ENCODE measurements at places on chromosomes 3 and 15.
A peak's percentile ranks its signal among the peaks of the same experiment; 100 is the strongest.

DNA sequence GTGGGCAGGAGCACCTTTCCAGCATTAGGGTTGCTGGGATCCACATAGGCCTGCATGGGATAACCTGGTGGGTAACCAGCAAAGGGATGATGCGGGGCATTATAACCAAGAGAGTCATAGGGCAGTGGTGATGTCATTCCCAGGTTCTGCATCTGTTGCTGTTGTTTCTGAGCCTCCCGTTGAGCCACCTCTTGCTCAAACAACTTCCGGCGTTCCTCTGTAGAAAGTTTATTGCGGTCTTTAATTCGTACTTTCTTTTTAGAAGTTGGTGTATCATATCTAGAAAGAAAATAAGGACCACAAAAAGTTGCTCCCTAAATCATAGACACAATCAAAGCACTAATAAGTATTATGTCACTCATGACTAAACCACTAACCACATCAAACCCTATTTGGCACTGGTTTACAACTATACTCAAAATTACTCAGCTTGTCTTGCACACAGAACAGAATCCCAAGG, 77.8 kb downstream of the NBEAL2 start:
- DNase-seq, result peak; percentile 23

DNA sequence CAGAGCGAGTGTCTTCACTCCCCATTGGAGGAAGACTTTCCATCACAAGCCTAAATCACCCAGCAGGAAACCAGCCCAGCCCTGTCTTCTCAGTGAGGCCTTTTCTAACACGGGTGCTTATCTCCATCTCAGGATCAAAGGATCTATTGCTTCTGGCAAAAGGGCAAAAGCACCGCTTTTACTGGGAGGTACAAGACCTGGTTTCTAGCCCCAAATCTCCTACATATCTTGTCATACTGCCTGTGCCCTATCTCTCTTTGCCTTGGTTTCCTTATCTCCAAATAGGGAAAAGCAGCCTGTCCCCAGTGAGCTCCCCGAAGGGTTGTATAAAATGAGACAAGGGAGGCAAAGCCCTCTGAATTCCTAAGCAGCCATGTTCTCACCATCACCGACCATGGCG, 5.2 kb downstream of the GLB1 start:
- DNase-seq, result no peak

- DNase-seq, result no peak
Measured at GRCh38 chr3:61580982-61581643, 19.7 kb downstream of the PTPRG start.

DNA sequence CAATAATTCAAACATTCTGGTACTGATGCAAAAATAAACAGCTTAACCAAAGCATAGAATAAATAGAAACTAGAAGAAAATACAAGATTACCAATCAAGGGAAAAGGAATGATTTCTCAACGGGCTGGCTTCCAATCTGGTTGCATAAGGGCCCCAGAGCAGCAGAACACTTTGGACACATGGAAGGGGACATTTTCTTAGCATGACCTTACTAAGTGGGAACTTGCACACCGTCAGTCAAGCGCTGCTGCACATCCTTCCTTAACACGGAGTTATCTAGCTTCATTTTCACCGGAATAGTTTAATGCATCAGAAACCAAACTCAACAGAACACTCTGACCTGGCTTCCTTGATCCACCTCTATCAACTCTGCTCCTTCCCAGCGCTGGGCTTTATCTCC, 388.5 kb downstream of the VPS13C start:
- no peak for DNase-seq

DNA sequence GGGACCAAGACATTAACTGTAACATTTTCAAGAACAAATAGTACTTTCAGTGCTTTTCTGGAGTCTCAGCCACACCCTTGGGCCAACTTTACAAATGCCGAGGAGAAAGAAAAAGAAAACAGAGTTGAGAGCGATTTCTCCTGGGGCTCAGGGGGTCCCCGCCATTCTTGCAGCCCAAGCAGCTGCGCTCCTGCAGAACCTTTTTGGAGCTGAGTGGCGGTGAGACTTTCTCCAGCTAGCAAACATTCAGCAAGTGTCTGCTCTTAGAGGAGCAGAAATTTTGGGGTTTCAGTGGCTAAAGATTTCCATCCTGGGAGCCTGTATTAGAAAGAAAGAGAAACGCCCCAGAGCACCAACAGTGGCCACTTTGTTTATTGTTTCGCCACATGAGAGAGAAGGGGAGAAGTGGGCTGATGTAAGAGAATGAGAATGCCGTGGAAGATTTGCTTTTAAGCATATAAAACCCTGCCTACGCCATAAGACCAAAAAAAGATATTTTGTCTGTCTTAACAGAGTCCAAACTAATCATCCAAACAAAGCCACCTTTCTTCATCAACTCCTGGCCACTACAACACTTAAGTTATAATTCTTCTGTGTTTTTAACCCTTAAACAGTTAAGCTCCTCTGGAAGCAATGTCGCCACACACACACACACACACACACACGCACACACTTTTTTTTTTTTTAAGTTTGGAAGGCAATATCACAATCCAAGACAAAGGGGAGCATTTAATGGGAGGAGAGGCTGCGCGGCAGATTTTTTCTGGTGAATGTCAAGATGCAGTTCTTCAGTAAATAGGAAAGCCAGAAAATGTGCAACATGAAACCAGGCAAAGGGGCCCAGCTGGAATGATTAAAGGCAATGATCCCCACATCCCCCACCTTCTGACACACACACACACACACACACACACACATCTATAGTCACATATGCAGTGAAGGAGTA, 19.2 kb downstream of the EID1 start:
- no peak for DNase-seq

DNA sequence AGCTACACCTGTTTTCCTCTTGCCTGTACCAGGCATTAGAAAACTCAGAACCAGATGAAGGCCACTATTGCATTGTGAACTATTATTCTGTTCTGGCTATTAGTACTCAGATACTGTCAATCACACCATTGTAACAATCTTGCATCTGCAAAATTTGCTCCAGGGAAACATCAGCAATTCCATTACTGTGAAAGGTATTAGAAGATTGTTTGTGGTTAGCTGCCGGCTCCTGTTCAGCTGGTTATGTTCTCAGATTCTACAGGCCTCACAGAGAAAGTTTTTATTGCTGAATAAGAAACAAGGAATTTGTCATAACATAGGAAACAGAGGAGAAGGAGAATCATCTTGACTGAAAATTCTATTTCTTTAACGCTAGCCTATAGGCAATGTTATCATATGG, 179.9 kb downstream of the PLOD2 start:
- DNase-seq, result no peak

DNA sequence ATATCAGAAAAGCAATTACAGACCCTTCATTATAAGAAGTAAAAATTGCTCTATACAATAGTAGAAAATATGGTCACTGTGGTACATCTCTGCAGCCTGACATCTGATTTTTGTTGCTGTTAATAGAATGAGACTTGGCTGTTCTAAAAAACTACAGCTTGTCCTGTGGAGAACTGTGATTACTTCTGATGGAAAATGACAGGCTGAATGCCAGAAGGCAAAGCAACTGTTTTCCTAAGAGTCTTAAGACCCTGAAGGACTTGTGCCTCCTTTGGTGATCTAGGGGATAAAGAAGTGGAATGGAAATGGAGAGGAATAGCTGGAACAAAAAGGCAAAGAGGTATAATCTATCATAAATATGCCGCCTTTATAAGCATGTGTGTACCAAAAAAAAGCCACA, 314.8 kb downstream of the BCHE start:
- DNase-seq, result no peak

Measured in activated T-cell treated with anti-CD3 and anti-CD28 coated beads for 48 hours (primary cell).